Hepatic stellate cell (primary cell): ENCODE measurements at places on chromosomes 7 and 10.

DNA sequence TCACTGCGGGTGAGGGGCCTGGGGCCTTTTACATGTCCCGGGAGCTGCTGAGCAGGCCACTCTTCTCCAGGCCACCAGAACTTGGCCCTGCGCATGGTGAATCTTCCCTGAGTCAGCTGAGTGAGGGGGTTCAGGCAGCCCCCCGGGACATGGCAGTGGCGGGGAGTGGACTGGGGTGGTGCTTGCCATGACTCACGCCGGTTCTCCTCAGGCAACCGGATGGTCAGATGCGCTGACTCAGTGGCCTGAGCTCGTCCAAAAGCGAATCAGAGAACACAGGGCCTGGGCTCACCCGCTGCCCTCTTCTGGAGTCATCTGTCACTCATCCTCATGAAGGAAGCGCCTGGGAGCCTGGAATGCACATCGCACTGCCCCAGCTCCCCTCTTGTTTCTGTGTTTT lies 33.5 kb downstream of the HTRA1 start:
- DNase-seq = no peak

- DNase-seq = no peak
These were observed 187.1 kb downstream of the KIF20B start for GRCh38 chr10:89888321-89889070.

DNA sequence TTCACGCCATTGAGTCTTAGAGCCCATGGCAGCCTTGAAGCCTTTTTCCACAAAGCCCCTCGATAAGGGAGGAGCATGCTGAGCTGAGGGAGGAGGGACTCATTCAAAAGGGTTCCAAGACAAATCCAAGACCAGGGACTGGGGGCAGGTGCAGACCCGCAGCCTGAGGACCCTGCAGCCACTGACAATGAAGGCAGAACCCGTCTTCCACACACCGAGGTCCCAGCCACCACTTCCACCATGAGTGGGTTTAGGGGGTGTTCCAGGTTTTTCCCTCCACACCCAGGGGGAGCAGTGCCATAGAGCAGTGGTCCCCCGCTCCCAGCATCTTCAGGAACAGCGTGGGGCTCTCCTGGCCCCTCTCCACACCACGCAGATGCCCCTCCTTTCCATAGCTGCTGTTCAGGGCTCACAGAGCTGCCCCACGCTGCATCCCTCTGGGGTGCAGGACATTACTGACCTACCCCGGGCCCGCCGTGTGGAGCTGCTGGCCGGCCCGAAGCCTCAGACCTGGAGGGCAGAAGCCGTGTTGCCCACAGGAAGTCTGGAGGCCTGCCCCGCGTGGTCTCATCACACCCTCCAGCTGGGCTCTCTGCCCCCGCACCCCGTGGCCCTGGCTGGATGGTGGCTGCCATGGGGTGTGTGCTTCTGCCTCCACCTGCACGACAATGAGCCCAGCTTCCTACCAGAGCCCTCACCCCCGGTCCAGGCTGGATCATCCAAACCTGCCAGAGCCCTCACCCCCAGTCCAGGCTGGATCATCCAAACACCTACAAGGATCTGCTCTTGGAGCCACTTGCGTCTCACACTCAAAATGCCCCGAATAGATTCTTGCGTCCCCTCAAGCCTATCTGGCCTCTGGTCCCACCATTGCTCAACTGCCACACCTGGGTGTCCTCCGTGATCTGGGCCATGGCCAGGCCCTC lies 220.0 kb upstream of the TCERG1L start:
- DNase-seq = no peak

- DNase-seq = peak; percentile 61
These were observed 39.4 kb upstream of the ARHGAP21 start for GRCh38 chr10:24762966-24763623.
